Suppressor macrophage treated with lipopolysaccharide for 1 hour (primary cell): ENCODE measurements at places on chromosomes 7 and 10.

DNA sequence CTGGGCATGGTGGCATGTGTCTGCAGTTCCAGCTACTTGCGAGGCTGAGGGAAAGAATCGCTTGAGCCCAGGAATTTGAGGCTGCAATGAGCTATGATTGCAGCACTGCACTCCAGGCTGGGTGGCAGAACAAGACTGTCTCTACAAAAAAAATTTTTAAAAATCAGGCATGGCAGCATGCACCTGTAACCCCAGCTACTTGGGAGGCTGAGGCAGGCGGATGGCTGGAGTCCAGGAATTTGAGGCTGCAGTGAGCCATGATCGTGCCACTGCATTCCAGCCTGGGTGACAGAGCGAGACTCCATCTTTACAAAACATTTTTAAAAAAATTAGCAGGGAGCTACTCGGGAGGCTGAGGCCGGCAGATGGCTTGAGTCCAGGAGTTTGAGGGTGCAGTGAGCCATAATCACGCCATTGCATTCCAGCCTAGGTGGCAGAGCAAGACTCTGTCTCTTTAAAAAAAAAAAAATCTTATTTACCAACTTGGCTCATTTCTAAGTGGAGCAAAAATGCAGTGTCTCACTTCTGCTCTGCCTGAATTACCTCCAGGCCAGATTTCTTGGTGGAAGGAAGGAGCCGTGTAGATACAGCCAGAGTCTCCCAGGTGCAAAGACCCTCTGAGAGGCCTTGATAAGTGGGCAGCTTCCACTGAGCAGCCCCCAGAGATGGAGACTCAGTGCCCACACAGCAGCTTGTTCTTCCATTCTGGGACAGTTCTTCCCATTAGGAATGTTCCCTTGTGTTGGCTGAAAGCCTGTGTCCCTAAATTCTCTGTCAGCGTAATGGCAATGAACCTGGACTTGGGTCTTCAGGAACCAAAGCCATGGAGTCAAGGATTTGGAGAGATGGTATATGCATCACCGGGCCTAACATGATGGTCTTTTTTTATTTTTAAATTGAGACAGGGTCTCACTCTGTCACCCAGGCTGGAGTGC lies 30.0 kb downstream of the GTF2IRD1 start:
- no peak for DNase-seq

DNA sequence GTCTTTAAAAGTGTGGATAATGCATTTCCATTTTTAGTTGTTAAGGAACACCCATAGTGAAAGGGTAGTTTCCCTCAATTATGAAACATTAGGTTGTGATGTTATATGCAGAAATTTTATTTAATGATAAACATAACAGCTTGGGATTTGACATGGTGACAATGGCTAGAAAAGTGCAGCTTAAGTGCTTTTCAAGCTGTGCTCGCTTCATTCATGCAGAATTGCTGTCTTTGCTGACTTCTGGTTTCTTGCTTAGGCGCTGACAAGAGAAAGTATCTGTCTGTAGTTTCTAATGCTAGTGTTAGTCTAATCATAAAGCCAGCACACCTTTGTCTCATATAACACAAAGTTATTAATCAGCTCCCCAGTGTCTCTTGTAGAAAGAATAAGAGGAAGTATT lies 170.0 kb downstream of the ARL5B start:
- no peak for DNase-seq

GRCh38 chr7:45180084-45180986 lies 22.7 kb downstream of the RAMP3 start:
- DNase-seq: no peak

GRCh38 chr10:122237331-122237990 lies 33.6 kb upstream of the BTBD16 start:
- DNase-seq: no peak

- no peak for DNase-seq
These were observed 80.8 kb downstream of the FOXL3 start for GRCh38 chr7:370775-371118.

DNA sequence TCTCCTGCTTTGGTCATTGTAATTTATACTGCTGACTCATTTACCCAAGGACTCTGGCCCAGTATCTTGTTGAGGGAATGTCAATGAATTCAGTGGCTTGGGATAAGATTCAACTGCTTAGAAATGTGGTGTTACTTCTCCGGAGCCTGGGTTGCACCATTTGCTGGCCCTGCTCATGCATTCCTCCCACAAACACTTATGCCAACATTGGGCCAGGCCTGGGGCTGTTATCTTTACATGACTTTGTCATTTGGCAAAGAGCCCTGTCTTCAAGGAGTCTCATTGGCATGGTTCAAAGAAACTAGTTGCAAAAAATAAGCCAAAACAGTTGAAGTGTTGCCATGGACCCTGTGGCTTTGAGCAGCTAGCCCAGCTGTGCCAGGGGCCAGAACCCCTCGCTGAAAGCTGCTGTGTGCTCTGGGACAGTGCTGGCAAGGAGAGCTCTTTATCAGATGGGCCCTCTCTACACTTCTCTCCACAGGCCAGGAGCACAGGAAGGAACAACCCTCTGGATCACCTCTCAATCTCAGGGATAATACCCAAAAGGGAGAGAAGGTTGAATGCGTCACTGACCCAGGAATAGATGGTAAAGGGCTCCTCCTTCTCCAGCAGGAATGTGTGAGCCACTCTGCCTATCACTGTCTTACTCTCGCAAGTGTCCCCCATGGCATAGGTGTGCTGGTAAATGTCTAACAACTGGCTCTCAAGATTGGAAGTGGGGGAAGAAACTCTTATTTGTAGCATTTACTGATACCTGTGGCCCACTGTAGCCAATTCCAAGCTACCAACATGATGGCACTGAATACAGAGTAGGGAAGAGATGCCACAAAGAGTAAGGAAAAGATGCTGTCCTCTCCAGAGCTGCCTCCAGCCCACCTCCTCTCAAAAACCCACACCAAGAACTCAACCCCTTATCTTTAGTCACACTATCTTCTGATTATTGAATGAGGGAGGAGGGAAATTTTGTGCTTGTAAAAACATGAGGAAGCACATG lies 23.5 kb upstream of the PDE1C start:
- no peak for DNase-seq

GRCh38 chr7:46360811-46361210 lies 439.7 kb upstream of the IGFBP3 start:
- DNase-seq: no peak

DNA sequence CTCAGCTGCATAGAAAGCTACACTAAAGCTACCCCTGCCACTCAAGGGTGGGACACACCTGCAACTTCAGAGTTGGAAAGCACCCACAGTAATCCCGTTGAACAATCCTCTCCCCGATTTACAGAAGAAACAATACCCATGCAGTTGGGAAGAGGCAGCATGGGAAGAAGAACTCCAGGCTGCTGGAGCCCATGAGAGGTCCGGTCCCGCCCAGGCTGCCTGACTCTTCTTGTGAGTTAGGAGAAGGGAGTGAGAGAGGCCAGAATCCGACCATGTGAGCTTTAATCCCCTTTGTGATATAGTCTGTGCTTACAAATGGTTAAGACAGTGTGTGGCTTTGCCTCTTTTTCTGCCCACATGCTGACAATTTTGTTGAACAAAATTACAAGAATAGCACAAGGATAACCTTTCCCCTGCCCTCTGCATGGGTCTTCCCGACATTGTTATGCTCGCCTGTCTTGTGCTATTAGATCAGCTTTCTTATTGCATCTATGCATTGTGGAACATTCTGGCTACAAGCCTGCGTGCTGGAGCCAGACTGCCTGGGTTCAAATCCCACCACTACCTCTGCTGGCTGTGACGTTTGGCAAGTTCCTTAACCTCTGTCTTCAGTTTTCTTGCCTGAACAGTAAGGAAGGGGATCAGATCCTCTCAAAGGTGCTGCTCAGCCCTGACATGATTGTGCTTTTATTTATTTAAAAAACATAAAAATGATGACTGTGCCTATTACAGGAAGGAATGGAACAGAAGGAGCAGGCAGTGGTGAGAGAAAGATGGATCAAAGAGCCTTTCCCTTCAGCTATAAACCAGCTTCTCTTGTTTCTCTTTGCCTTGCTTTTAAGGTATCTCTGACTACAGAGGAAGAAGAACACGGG lies 56.0 kb downstream of the BPGM start:
- no peak for DNase-seq

DNA sequence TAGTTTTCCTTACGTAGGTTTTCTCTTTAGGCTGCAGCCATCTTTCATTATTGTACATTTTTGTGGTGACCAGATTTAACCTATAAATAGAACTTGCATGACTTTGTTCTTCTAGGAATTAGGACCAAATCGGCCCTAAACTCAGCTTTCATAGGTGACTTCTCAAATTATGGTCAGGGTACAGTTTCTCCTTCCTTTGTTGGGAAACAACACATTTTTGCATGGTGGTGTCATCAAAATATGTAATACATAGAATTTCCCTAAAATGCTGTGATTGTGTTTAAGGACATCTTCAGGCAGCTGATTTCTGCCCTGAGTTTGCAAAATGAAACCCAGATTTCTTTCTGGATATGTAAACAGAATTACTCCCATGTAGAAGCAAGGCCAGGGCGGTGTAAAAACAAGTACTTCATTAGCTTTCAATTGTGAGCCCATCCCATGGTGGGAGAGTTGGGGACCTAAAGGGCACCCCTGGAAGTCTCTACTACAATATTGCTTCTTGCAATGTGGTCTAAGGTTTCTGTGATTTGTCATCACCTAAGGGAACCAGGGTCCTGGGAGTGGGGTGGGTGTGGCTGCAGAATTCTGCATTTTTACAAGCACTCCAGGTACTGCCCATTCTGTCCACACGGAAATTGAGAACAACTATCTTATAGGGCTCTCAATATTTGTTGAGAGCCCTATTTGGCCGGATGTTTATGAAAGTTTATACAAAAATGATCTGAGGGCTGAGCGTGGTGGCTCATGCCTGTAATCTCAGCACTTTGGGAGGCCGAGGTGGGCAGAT lies 121.0 kb upstream of the FAM171A1 start:
- DNase-seq: no peak

- DNase-seq: peak; percentile 92
These were observed 29.3 kb upstream of the CCL24 start for GRCh38 chr7:75842836-75843446.

DNA sequence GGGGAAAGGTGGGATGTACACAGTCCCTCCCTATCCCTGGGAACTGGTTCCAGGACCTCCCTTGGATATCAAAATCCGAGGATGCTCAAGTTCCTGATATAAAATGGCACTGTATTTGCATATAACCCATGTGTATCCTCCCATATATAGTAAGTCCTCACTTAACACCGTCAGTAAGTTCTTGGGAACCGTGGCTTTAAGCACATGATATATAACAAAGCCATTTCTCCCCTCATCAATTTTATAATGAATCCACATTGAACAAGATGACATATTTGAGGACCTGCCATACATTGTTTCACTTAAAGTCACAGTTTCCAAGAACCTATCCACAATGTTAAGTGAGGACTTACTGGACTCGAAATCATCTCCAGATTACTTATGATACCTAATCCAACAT lies 5.4 kb downstream of the CRYGN start:
- no peak for DNase-seq

GRCh38 chr7:146235195-146235594 lies 118.6 kb downstream of the CNTNAP2 start:
- no peak for DNase-seq

GRCh38 chr10:77287647-77288120 lies 349.9 kb downstream of the KCNMA1 start:
- DNase-seq: no peak

DNA sequence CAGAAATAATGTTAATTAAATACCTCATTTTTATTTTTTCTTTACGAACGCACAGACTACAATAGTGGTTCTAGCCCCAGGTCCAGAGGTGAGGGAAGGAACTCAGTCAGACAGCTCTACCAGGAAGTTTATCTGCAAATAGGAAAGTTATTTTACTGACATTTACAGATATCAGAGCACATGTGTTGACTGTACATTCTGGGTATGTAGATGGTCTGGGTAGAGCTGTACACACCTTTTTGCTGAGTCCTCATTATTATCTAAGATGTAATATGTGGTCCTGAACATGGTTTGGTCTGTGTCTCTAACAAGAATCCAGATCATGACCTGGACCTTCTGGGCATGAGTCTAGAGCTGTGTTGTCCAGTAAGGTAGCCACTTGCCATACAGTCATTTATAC lies 74.6 kb upstream of the KIF5B start:
- DNase-seq: no peak

- DNase-seq: no peak
These were observed 56.3 kb downstream of the PDGFA start for GRCh38 chr7:463362-463781.

DNA sequence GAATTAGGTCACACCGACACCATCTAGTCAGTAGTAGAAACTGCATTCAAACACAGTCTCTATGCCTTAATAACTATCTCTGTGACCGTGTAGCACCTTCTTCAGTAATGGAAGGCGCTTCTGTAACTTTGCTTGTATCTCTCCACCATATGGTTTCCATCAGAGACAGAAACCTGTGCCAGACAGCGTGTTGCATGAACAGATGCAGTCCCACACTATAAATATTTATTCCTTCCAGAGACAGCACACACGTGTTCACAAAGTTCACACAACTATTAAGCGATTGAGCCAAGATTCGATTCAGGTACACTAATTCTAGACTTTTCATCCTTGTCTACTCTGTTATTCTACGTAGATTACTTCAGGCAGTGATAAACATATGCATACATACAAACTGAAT lies 873.9 kb upstream of the MBL2 start:
- no peak for DNase-seq

DNA sequence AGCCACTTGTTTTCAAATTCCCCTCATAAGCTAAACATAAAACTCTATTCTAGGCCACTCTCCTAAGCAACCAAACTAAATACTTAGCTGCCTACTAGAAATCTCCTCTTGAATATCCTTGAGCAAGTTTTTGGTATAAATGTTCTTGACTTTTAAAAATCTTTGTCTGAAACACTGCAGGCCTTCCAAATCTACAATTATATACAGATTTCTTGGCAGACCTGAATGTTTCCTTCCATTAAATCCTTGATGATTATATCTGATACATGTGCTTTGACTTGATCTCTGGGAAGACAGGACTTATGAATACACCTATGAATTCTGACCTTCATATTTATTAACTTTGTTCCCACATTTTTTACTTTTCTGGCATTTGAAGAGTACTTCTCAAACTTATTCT lies 314.5 kb downstream of the CACNA2D1 start:
- no peak for DNase-seq

DNA sequence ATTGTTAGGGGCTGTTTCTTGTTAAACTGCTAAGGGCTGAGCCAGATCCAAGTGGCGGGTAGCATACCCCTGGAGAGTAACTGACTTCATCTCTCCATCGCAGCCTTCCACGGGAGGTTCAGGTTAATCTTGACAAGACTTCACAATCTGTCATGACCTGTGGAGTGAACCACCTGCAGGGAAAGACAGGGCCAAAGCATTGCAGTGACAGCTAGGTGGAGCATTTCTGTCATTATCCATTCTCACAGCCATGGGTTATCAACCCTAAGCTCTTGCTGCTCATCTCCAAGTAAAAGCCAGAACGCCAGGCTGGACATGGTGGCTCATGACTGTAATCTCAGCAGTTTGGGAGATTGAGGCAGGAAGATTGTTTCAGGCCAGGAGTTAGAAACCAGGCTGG lies 17.2 kb downstream of the ABCC2 start:
- DNase-seq: no peak

- no peak for DNase-seq
These were observed 77.5 kb downstream of the CDK6 start for GRCh38 chr7:92758796-92759431.
